Neural progenitor cell (in vitro differentiated cells): ENCODE measurements at places on chromosomes 6 and 20.
A peak's percentile ranks its signal among the peaks of the same experiment; 100 is the strongest.

- DNase-seq = no peak
Observed at GRCh38 chr20:44630297-44630696, 21.2 kb downstream of the ADA start.

DNA sequence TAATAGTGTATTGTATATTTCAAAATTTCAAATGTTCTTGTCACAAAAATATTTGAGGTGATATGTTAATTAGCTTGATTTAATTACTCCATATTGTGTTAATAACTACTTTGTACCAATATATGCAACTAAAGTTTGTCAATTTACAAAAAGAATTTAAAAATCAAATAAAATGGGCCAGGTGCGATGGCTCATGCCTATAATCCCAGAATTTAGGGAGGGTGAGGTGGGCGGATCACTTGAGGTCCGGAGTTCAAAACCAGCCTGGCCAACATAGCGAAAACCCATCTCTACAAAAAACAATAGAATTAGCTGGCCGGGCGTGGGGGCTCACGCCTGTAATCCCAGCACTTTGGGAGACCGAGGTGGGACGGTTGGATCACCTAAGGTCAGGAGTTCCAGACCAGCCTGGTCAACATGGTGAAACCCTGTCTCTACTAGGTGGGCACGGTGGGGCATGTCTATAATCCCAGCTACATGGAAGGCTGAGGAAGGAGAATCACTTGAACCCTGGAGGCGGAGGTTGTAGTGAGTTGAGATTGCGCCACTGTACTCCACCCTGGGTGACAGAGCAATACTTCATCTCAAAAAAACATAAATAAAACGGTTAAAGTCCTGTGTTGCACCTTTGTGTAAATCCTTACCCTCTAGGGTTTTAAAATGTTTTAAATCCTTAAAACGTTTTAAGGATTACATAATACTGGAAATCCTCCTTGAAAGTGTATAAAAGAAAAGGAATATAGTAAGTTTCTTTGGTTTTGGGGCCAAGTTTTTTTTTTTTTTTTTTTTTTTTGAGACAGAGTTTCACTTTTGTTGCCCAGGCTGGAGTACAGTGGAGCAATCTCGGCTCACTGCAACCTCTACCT lies 4.0 kb downstream of the HSPA1B start:
- DNase-seq = no peak

DNA sequence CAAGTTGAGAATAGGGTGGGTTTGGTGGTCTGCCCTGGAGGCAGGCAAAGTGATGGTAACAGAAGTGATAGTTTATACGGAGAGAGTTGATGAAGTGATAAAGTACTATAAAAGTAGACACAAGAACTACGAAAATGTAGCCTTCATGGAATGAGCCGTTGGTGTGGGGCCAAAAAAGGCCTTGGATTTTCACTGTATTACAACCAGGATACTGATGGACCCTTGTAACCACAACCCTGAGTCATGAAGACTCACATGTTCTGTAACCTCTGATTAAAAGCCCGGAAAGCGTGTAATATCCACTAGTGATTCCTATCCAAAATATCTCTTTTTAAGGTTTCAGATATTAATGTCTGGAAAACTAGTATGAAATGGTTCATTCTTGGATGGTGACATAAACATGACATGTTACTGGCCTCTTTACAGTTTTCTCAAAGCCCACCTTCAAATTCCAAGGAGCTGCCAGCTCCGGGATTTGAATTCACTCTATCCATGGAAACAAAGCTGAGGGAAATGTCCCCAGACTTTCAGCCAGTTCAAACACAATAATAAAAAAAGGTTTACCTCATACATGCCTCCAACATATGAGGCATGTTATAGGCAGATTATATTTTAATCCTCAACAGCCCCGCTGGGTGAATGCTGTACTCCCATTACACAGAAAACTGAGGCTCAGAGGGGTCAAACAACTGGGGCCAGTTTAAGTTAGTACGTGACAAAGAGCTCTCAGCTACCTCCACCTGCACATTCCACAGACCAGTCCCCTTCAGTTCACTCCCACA lies 55.4 kb downstream of the MRPL14 start:
- no peak for DNase-seq

- DNase-seq = peak; percentile 67
Observed at GRCh38 chr20:58669287-58670006, 18.4 kb downstream of the STX16 start.

DNA sequence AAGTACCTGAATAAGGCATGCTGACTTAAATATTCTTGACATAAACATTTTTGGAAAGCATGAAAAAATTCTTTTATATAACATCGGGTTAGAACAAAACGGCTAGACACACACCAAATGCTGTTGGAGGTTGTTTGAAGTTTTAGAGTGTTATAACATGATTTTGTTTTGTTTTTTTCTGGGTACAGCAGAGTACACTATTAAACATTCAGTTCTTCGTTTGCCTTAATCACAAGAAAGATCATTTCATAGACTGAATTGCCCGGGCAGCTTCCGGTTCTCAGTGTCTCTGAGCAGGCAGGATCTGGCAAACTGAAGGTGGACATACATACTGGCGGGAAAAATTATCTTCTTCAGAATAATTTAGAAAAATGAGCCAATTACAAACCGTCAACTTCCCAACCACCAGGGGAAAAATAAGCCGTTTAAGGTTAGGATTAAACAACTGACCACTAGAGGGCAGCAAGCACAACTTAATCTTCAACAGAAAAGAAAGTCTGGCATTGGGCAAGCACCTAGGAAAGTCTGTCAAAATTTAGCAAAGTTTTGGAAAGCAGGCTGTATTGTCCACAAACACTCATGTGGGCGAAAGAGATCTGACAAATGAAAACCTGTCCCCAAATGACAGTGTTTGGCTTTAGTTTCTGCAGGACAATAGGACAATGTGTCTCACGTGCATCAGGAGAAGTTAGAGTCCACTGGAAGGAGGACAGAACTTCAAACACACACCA lies 15.0 kb downstream of the ZNF217 start:
- peak; percentile 90 for DNase-seq

DNA sequence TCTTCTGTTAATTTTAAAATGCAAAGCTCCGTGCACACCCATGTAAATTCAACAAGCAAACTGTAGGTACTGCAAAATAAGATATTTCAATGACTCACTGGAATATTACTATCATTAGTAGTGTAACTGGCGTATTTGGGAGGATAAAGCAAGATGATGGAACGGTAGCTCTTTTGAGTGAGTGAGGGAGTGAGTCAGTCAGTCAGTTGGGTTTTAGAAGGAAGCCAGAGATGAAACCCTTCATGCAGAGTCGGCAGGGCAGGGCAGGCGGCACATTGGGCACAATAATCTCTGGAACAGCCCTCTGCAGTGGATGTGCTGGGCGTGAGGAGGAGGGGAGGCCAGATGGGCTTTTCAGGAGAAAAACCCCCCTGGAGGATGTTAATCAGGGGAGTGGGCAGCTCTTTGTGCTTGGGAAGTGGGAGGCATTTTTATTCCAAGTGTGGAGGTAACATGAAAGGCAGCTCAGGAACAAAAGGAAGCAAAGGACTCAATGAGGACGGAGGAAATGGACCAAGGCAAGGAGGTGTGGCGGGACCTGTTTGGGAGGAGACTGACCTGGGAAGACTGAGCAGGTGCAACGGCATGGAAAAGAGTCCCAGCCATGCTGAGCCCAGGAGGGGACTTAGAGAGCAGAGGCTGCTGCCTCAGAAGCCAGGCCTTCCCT lies 171.2 kb downstream of the ZDHHC14 start:
- DNase-seq = peak; percentile 90

DNA sequence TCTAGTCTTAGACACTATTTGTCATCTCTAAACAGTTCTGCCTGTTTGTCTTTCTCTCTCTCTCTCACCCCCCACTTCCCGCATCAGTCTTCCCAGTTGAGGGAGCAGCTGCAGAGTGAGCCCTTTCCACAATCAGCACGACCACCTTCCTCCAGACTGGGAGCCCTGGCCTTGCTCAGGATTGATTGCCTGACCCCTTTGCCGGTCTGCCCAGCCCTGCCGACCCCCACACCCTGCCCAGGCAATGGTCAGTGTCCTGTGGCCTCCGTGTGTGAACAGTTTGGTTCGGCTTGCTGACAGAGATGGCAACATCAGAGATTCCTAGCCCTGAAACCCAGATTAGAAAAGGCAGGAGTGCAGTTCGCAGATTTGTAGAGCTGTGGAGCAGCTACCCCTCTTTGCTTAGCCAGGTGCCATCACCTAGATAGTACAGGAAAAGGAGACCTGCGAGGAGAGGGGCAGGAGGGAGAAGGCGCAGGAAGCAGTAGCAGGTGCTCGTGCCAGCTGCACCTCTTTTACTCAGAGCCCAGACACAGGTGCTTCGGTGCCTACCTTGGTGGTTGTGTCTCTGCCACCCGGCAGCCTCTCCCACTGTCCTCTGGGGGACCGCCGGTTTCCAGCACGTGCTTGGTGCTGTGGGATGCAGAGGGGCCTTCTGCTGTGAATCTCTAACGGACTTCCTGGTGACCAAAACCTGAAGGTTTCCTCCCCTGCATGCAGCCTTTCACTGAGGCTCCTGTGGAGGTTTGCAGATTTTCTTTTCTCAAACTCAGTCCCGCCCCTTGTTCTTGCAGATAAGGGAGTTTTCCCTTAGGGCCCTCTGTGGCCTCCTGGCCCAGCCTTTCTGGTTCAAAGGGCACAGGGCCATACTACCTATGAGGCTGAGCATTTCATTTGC lies 92.4 kb downstream of the SCML4 start:
- DNase-seq = no peak

GRCh38 chr6:166343150-166343487 lies 774 bp upstream of the SFT2D1 start:
- no peak for DNase-seq

DNA sequence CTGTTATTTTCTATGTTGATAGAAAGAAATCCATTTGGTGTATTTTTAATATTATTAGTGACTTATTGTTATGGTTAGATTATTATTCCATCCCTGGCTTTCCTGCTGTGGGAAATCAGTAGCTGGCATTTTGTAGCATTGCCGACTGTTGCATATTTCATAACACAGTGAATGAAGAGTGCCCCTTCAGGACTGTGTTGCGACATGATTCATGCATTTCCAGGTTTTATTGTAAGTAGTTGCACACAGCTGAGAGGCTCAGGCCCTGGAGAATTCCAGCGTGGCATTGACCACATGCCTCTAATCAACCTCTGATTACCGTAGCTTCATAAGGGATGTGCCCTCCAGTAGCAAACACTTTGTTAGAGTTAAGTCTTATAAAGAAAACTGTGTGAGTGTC lies 263.9 kb downstream of the FARS2 start:
- no peak for DNase-seq

- DNase-seq = peak; percentile 40
Observed at GRCh38 chr6:11459079-11459610, 78.4 kb upstream of the TMEM170B start.

- DNase-seq = peak; percentile 7
Observed at GRCh38 chr6:136822046-136822375, 381 bp upstream of the PEX7 start.

DNA sequence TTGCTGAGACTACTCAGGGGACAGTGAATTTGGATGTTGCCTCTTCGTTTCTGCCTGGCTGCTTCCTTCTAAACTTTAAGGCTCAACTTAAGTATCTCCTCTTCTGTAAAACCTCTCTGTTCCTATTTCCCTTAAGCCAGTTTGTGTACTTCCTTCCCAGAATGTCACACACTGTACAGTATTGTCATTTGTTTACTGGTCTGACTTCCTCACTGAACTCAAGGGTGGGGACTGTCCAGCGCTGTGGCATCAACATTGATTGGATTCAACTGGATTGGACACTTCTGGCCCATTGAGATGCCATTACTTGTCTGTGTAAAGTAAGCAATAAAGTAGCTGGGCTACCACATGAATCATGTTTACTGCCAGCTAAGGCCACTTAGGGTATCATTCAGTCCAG lies 69.7 kb downstream of the ANKS1A start:
- no peak for DNase-seq

- no peak for DNase-seq
Observed at GRCh38 chr6:168662301-168662936, 221.4 kb downstream of the SMOC2 start.

GRCh38 chr6:70668499-70668812 lies 773 bp downstream of the SMAP1 start:
- DNase-seq = no peak

- no peak for DNase-seq
Observed at GRCh38 chr6:38364775-38365174, 275.0 kb downstream of the BTBD9 start.

- no peak for DNase-seq
Observed at GRCh38 chr20:34250005-34250404, 8.8 kb downstream of the ASIP start.

- DNase-seq = no peak
Observed at GRCh38 chr20:906703-907270, 9.3 kb downstream of the ANGPT4 start.

- no peak for DNase-seq
Observed at GRCh38 chr6:45963896-45964295, 51.8 kb downstream of the CLIC5 start.

GRCh38 chr20:2814076-2814475 lies 711 bp upstream of the C20orf141 start:
- DNase-seq = no peak

DNA sequence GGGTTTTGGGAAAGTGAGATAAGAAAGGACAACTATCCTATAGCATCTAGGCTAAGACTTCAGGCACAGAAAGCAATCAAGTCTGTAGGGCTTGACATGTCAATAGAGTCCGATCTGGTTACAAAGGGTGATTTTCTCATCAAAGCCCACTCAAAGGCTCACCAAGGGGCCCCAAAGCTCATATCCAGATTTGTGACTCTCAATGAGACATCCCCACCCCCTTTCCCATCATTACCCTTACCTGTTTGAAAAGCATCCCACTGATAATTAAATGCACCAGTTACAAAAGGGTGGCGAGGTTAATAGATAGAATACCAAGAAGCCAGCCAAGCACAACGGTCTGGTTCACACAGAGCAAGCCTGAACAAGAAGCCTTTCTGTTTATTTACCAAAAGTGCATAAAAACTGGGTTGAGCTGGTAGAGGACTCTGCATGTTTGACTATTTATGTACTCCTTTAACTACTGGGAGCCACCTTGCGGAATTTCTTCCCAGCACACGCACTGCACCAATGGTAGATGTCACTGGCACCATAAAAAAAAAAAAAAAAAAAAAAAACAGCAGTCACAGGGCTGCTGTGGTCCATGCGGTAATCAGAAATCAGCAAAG lies 6.1 kb downstream of the JAG1 start:
- peak; percentile 81 for DNase-seq

DNA sequence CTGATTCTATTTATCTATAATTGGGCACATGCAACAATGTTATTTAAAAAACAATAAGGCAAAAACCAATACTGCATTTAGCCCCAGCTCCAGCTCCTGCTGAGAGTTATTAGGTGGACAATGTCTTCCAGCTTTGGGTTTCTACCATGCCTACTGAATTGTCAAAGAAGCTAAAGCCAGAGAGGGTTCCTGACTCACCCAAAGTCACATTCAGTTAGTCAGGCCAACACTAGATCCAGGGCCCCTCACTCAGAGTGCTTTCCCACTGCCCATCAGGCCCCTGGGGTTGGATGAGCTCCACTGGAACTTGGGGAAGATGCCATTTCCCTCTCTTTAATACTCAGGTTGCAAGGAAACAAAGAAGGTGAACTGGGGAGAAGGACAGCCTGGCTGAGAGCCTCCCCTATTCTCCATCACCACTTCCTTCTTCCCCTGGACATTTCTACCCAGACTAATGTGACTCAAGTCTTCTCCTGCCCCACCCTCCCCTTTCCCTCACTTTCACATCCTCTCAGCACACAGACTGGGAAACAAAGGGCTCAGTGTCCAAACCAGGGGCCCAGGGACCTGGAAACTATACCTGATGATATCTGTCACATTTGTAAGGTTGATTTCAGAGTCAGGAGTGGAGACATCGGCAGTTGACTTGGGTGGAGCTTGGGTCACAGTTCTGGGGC lies 6.0 kb downstream of the TREM1 start:
- no peak for DNase-seq
